Activated CD8-positive, alpha-beta memory T cell treated with anti-CD3 and anti-CD28 coated beads for 1 hour (primary cell): ENCODE measurements at places on chromosomes 4 and X.

- no peak for DNase-seq
These were observed 225.8 kb downstream of the DMD start for GRCh38 chrX:32985544-32985943.

DNA sequence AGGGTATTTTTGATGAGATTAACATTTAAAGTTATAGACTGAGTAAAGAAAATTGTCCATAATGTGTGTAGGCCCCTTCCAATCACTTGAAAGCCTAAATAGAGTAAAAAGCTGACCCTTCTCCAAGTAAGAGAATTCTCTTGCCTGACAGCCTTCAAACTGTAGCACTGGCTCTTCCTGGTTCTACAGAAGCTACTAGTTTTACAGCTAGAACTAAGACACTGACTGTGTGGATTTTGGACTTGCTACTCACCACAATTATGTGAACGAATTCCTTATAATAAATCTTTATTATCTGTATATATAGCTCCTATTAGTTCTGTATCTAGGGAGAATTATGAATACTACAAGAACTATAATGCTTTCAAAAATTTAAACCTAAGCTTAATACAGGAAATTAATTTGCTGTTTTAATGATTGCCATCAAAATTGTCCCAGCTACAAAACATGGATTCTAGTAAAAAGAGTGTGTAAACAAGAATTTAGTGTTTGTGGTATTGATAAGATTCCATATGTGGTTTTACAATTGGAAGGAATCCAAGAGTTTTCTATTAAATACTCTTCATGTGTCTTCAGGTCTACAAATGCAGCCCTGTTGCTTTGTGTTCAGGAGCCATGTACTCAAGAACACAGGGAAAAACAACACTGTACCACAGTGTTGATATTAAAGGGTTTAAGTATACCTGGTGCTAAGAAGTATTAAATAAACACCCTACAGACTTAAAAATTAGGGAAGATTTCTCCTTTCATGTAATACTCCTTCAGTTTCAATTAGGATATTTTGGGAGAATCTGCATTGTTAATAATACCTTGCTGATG is 366.5 kb downstream of the CXXC4 start:
- no peak for DNase-seq

DNA sequence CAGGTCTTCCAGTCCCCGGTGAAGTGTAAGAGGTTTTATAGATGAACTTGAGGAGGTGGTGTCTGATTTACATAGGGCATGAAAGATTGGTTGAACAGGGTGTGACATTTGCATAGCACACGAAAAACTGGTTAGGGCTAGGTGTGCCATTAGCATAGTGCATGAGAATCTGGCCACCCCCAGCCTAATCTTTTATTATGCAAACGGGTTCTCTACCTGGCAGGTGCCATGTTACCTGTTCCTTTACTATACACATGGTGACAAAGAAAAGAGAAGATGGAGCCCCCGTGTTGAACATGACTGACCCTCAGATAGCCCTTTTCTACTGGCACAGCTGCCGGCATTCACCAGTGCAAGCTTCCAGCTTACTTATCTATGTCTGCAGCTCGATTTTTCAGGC is 71.0 kb downstream of the UCHL1 start:
- no peak for DNase-seq

DNA sequence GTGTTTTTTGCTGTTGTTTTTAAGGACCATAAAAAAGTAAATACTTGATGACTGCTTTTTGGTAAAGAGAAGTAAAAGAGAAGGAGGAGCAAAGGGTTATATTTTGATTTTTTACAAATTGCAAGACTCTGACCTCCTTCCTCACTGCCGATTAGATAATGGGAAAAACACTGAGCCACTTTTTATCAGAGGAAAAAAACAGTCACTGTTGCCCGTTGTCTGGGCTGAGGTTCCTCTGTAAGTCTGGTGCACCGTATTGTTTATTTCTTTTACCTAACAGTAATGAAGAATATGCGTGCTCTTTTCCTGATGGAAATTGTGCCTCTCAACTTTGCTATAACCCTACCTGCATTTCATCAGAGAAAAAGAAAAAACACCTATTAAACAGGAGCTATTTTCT is 178.7 kb upstream of the EMCN start:
- DNase-seq = no peak

GRCh38 chr4:31021008-31021407 is 300.8 kb downstream of the PCDH7 start:
- no peak for DNase-seq

GRCh38 chr4:11408233-11408967 is 20.3 kb downstream of the HS3ST1 start:
- DNase-seq = no peak

GRCh38 chr4:15648600-15648999 is 6.6 kb downstream of the FBXL5 start:
- no peak for DNase-seq

GRCh38 chr4:137905930-137906329 is 336.2 kb downstream of the SLC7A11 start:
- DNase-seq = no peak

DNA sequence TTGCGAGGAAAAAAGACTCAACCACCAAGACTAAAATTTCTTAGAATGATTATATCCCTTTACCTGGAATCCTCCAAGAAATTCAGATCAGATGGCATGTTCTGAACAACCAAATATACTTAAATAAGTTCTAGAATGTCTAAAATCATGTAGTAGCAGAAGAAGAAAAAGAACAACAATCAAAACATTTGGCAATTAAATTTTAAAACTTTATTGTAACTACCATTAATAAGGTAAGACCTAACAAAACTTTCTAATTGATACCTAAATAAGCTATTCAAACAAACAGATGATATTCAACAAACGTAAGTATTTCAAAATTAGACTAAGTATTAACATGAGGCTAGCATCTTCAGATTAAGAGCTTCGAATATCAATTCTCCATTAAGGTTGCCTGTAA is 4.3 kb downstream of the THOC2 start:
- DNase-seq = no peak

DNA sequence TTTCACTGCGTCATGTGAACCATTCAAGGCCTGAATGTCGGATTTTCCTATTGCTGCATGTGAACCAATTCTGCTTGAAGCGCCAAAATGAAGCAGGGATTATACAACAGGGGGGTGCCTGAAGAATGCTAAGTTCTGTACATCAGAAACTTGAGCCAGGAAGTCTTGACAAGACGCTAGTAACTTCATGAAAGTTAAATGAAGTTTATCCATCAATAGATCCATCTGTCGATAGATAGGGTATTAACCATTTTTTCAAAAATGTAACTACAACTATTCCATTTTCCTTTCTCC is 590 bp upstream of the NAF1 start:
- no peak for DNase-seq

DNA sequence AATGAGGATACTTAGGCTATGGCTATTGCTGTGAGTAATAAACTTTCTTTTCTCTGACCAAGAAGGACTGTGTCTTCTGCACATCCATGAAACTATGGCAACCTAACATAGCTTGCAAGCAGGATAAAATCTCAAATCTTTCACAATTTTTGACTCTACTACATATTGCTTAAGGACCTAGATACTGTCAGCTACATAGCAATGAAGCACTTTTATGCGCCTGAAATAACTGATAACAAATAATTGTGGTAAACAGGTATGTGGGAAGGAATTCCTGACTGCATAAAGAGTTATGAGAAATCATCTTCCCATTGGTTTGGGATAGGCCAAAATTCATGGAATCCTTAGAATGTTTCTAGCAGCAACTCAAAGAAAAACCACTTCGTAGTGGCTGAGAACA is 41.2 kb upstream of the PDGFC start:
- DNase-seq = no peak

DNA sequence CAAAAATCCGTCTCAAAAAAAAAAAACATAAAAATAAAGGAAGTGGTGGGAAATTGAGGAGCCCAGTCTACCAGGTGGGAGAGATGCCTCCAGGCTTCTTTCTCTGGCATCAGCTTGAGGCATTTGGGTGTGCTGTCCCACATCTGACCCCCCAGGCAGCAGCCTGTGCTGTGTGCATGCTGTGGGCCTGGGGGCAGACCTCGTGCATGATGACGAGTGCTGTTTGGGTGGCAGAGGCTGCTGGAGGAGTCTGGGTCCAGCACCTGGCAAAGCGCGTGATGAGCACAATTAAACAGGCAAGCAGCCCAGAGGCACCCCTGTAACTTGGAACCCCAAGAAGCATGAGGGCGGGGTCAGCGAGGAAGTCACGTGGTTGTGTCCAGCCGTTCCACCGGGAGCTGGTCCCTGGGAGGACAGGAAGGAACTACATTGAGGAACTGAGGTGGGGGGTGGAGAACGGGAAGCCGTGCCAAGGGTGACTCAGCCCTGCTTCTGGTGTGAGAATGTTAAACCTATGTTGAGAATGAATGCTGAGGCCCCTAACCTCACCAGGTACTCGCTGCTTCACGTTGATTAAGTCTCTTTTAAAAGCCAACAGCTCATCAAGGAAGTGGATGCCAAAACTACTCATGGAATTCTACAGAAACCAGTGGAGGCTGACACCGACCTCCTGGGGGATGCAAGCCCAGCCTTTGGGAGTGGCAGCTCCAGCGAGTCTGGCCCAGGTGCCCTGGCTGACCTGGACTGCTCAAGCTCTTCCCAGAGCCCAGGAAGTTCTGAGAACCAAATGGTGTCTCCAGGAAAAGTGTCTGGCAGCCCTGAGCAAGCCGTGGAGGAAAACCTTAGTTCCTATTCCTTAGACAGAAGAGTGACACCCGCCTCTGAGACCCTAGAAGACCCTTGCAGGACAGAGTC is 6.1 kb downstream of the TACC3 start:
- DNase-seq = no peak

DNA sequence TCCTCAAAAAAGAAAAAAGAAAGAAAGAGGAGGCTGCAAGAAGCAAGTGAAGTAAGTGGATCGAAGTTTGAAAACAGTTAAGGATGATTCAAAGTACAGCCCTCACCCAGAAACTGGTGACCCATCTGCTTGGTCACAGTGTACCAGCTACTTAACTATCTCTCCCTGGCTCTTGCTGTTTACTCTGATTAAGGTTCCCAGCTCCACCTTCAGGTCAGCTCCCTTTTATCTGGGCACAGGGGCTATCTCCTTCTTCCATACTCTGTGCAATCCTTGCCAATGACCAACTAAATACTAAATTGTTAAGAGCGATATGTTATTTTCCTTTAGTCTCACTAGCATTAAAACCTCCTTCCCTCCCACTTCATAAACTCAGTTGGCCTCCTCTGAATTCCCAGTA is 81.5 kb upstream of the SMIM10 start:
- no peak for DNase-seq

DNA sequence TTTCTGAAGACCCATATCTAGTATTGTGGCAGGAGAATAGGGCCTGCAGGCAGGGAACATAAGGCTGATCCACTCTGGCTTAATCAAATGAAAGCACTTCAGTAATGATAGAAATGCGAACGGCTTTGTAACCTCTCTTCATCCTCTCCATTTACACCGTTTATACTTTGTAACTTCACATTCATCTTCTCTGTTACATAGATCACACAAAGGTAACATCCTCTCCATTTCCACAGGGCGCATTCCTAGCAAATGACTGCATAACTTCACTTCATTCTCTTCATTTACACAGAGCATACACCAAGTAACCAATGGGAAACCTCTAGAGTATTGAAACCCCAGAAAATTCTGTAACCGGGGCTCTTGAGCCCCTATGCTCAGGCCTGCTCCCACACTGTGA is 65.5 kb upstream of the SLC34A2 start:
- no peak for DNase-seq

DNA sequence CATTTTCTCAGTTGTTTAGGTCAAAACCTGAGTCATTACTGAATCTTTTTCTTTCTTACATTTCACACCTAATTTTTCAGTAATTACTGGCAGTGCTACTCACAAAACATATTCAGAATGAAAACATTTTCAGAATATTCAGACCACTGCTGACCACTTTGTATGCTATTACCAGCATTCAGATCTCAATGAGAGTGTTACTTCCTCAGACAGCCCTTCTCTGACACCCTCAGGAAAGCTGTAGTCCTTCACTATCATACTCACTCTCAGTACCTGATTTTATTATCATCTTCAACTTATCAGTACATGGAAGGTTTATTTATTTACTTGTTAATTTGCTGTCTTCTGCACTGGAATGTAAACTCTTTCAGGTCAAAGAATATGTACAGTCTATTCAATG is 12.3 kb upstream of the ALB start:
- no peak for DNase-seq

DNA sequence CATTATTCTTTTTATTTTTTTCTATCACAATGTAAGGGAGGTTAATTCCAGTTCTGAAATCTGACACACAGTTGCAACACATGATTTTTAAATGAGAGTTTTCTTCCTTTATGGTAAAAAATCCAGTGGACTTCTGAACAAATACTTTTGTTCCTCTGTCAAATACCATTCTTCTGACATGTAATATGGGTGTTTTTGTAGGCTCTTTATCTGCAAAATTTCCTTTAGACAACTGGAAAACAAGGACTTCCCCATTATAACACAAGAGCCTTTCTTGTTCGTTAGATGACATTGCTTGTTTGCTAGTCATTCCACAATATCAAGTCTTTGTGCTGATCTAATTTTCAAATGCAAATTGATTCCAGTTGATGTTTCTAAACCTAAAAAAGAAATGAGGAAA is 7.7 kb downstream of the FANCB start:
- no peak for DNase-seq

- no peak for DNase-seq
These were observed 450.1 kb upstream of the INTU start for GRCh38 chr4:127182687-127183086.
